NCI-H1417 treated with DMSO at 0.1 percent for 48 hours (cell line): ENCODE measurements at places on chromosomes 13 and 19.
A peak's percentile ranks its signal among the peaks of the same experiment; 100 is the strongest.

DNA sequence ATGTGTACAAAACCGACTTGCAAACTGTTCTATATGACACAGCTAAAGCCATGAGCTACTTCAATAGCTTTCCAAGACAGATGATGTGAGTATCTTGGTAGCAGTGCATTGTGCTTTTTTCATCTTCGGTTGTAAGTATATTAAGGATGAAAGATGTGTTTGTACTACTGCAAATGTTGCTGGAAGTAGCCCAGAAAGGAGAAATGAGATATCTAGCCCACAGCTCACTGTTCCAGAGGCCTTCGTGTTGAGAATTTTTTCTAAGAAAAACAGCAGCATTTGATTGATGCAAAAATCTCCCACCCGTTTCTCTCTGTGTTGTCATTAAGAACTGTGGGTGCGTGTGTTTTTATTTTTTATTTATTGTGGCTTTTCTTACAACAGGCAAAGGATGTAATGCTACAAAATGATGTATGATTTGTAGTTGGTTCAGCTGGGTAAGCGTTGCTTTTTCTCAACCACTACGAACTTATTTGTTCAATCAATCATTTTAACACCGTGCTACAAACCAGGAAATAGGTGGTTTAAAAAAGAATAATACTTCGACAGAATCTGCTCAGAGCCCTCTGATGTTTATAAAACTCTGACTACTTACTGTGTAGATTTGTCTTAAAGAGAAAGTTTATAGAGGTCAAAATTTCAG, 41.6 kb upstream of the RFC3 start:
- no peak for DNase-seq

DNA sequence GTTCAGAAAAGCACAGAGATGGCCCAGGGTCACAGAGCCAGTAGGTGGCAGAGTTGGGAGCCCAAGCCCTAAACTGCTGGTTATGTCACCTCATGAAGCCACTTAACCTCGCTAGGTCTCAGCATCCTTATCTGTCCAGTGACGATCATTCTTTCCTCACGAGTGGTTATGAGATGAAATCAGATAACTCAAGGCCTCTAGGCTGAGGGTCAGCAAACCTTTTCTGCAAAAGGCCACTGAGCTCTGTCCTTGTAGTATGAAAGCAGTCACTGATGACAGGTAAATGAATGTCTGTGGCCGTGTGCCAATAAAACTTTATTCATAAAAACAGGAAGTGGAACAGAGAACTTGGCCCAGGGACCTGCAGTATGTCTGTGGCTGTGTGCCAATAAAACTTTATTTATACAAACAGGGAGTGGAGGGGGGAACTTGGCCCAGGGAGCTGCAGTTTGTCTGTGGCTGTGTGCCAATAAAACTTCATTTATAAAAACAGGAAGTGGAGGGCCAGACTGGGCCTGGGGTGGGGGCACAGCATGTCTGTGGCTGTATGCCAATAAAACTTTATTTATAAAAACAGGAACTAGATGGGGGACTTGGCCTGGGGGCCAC, 71.2 kb downstream of the GNG7 start:
- DNase-seq = no peak

DNA sequence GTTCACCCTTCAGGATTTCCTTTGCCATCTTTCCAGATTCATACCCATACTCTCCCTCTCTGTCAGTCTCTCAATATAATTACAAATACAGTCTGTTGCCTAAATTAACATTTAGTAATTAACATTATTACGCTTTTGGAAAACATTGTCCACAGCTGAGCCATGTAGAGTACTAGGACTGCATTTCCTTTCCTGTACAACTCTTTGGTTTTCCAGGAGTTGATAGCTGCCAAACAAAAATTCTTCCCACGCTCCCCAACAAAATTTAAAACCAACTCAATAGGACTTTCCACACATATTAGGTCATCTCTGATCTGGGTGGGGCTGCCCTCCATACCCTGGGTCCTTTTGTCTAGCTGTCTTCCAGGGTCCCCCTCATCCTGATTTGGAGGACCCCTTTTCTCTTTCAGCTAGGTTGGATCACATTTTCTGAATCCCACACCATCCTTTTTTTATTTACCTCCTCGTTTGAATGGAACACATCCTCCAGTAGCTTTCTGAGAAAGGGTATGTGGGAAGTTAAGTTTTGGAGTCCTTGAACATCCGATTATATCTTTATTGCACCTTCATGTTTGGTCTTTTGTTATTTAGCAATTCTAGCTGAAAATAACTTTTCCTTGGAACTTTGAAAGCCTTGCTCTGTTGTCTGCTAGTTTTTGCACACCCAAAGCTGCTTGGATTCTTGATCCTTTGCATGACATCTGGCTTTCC, 17.7 kb downstream of the ONECUT3 start:
- DNase-seq = no peak

DNA sequence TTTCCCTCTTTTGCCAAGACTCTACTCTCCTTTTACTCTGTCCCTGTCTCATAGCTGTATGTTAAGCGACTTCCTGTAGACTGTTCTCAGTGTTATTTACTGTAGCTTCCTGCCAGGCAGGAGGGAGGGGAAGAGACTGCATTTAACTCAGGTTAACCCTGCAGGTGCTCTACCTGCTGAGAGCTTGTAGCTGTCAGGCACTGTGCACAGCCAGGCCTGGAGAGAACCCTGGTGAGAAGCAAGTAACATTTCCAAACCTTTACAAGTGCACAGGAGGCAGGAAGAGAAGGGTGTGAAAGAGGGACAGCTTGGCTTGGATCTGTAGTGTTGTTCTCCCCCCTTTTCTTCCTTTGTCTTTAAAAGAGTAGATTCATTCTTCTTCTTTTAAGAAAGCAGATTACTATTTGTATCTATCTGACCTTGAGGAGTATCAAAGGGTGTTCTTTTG, 167.1 kb downstream of the LMO7 start:
- peak; percentile 66 for DNase-seq
